ENCODE measurements at places on chromosomes 13 and 19.
A peak's percentile ranks its signal among the peaks of the same experiment; 100 is the strongest.

DNA sequence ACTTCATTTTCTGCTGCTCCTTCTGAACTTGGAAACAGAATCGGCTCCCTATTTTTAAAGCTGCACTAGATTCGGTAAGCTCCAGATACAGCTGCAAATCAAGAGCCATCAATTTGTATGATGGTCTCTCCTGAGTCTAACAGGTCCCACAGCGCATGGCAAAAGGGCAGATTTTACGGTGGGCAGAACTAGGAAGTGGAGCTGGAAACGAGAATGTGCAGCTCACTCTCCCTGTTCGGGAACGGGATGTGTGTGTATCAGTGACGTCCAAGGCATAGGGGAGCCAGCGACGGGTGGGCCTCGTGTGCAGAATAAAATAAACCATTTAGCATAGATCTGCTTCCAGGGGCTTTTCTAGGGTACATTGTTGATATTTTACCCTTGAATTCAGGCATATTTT, 74.2 kb downstream of the COL4A1 start:
- peak; percentile 66 for ATAC-seq

GRCh38 chr13:90577726-90578125, 769.8 kb upstream of the MIR17HG start:
- no peak for ATAC-seq

- ATAC-seq, result no peak
These were observed 1.5 kb downstream of the SPATA13 start for GRCh38 chr13:24161980-24162525.

GRCh38 chr13:45063261-45063860, 56.9 kb upstream of the GTF2F2 start:
- no peak for ATAC-seq

GRCh38 chr19:46975925-46976782, 43.5 kb upstream of the NPAS1 start:
- peak; percentile 94 for ATAC-seq

DNA sequence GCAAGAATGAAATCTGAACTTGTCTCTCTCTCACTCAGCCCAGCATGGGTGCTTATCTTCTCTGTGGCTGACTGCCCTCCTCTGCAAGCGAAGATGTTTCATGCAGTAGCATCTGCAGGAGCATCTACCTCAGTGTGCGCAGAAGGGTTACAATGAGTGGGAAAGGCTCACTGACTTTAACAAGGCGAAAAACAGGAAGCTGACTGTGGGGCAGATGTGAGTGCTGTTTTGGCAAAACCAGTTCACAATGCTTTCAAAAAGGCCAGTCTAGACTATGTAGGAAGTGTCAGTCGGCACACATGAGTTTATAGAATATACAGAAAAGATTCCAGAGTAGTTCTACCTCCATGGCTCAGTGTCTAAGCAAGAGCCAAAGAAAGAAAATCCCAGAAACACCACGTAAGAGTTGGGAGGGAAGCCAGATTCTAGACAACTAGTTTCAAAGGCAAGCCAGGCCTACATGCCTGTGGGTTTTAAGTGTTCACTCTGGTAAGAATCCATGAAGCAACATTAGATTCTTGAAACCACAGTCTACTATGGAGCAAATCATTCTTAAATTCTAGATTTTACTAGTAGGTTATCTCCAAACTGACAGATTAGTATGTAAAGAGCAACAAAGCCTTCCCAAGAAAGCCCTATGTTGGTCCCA, 124.5 kb downstream of the ABCC4 start:
- ATAC-seq, result no peak

DNA sequence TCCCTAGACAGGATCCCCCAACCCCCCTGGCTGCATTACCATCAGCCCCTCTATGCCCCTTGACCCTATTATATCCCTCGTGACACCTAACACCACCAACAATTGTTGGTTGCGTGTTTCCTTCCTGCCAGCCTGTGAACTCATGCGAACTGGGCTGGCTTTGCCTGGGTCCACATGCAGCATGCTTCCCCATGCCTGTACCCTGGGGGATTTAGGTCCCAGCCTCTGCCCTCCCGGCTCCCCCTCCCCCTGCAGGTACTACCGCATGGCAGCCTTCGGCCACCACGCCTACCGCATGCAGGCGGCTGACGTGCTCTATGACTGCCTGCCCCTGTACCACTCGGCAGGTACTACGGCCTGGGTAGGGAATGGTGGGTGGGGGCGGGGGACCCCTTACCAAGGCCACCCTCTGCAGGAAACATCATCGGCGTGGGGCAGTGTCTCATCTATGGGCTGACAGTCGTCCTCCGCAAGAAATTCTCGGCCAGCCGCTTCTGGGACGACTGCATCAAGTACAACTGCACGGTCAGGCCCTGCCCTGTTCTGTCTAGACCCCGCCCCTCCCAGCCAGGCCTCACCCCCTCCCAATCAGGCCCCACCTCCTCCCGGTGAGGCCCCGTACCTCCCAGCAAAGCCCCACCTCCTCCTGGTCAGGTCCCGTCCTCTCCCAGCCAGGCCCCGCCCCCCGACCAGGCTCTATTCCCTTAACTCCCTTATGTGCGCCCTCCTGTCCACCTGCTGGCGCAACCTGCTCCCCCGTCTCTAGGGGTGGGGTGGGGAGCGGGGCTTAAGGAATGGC, 18.5 kb downstream of the SLC27A1 start:
- ATAC-seq, result peak; percentile 65

DNA sequence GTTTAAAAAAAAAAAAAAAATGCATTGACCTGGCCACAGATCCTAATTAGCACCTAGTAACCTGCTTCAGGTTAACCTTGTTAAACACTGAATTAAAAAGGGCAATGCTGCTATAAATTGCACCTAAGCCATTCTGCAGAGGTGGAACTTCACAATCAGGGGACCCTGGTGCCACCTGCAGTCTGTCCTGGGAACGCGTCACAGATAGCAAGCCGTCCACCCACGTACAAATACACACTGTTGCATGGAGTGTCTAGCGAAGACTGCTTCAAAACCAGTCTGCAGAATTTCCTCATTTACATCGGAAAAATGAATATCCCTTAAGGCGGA, 169.3 kb downstream of the COL4A1 start:
- peak; percentile 38 for ATAC-seq

DNA sequence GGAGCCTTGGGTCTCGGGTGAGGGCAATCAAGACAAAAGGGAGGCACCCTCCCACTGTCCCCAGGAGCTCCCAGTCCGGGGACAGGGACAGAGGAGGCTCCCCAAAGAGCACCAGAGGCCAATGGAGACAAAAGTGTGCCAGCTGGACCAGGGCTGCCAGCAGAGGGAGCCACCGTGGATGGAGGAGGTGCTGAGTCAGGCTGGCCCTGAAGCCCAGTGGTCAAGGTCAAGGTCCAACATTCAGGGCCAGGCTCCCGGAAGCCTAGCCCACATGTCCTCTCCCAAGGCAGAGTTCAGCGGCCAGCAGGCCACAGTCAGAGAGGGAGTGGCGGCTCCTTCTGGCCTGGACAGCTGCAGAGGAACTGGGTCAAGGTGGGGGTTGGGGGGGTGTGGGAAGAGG, 8.4 kb downstream of the COL5A3 start:
- peak; percentile 58 for ATAC-seq

DNA sequence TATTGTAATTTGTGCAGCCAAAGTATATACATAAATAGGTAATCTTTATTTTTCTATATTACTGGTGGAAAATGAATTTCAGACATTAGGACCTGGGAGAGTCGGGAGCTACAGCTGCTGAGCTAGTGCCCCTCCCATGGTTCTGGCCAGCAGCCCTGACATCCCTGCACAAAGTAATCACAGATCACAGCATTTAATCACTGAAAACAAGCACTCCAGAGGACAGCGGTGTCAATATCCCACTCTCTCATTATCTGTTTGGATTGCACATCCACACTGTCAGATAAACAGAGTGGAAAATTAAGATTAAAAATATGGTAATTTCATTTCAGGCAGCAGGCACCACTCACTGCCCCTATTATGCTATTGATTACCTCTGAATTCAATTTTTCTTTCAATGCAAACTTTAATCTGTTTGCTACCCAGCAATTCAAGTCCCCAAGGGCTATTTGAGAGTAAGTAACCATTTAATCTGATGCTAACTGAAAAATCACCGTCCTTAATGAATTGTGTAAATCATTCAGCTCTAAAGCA, 254.1 kb upstream of the SOX21 start:
- no peak for ATAC-seq

GRCh38 chr13:40533072-40533471, 133.4 kb downstream of the FOXO1 start:
- ATAC-seq, result no peak

DNA sequence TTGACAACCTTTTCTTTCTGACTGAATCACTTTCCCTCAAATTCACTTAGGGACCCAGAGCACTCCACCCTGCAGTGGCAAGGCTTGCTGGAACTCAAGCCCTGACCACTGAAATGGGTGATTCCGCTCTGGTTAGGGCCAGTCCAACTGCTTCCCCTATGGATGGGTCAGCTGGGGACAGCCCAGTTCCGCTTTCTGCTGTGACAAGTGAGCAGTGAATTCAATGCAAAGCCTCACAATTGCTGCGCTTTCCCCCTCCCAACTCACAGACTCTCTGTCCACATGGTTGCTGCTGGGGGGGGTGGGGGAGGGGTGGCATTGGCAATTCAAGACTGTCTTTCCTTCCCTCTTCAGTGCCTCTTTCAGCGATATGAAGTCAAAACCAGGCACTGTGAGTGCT, 18.7 kb downstream of the CD70 start:
- peak; percentile 67 for ATAC-seq

GRCh38 chr13:40206241-40207000, 460.0 kb downstream of the FOXO1 start:
- no peak for ATAC-seq

DNA sequence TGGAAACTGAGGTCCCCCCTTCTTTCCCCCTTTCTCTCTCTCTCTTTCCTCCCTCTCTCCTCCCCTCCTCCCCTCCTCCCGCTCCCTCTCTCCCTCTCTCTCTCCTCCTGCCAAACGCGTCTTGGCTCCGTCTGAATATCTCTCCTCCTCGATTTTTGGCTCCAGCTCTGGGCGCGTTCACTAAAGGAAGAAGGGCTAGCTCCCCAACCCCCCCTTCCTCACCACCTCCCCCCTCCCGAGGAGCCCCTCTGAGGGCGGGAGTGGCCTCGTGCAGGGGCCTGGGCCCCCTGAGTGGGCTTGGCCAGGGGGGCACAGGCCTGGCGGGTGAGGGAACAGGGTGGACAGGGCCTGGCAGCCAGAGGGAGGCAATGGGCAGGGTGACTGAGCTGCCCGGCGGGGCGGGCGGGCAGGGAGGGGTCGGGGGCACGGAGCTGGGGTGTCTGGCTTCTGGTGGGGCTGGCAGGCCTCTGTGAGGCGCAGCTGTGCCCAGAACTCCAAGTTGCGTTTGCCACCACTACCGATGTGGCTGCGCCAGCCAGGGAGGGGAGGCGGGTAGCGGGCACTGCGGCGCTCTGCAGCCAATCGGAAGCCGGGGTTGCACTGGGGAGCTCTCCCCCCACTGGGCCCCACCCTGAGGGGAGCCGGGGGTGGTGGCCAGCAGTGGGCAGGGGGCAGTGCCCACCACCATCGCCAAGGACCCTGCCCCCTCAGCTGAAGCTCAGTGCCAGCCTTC, 7.1 kb downstream of the NFIX start:
- peak; percentile 76 for ATAC-seq

DNA sequence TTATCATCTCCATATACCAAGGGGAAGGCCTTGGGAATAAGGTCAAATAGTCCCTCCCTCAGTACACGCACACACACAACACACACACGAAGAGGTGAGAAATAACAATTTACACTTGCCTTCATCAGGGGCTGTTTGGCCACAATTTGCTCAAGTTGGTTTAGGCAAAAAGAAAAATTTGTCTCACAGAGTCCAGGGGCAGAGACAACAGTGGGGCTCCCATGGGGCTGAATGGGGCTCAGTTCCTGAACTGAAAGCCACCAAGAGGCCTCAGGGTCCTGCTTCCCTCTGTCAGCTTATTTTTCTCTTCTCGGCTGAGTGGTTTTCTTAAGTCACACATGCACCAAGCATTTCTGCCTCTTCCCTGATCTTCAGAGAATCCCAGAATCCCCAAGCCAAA, 35.5 kb downstream of the PCDH8 start:
- ATAC-seq, result no peak

DNA sequence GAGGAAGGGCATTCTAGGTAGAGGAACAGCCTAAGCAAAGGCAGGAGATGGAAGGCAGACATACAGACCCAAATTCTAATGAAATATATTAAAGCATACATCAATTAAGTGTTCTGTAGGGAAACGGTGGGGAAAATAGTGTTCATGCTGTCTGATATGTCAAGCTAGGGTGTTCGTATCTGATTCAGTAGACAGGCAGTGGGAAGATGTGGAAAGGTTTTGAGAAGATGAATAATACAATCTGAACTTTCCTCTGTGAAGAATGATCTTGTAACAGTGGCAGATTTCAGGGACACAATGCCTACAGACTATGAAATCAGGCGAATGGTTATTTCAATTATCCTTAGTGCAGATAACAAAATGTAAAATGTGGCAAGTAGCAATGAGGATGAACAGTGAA, 594.2 kb downstream of the KCTD12 start:
- no peak for ATAC-seq

- no peak for ATAC-seq
These were observed 13.6 kb downstream of the C19orf25 start for GRCh38 chr19:1465191-1466016.

- no peak for ATAC-seq
These were observed 3.3 kb downstream of the MBD3L1 start for GRCh38 chr19:8835446-8835845.

DNA sequence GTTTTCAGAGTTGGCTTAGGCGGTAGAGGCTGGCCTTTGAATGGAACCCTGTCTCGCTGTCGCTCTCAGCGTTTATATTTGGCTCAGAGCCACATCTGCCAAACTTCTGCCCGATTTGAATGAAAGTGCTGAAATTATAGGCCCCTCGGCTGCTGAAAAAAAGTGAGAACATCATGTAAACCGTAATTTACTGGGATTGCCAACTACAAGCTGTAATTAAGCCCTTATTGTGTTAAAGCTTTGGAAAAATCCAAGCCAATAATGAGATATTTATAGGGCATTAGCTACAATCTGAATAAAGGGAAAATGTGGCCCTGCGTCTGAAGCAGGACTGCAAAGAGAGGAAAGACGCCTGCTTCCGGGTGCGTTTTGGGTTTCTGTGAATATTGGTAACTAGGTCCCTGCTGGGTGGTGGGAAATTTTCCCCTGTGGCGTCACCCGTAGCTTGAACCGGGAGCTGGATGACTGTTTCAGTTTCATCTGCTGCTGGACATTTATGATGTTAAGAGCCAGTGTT, 9.9 kb downstream of the DNM2 start:
- no peak for ATAC-seq

DNA sequence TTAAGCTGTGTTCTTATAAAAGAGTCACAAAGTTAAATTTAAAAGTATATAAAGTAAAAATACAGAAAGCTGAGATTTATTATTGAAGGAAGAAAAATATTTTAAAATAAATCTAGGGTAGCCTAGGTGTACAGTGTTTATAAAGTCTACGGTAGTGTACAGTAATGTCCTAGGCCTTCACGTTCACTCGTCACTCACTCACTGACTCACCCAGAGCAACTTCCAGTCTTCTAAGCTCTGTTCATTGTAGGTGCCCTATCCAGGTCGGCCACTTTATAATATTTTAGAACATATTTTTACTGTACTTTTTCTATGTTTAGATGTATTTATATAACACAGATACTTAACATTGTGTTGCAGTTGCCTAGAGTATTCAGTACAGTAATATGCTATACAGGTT, 47.4 kb downstream of the NDFIP2 start:
- ATAC-seq, result no peak

- ATAC-seq, result no peak
These were observed 10.5 kb downstream of the PLEKHF1 start for GRCh38 chr19:29675650-29676186.
